Activated T-helper 2 cell treated with anti-CD3 and anti-CD28 coated beads, Interferon-gamma antibody, Interleukin-2, Interleukin-4, amounts not matched to agents 10 μg/mL and 5 μg/mL and 100 μg/mL, durations not matched to agents 14 hours and 24 hours and 36 hours (primary cell): ENCODE measurements at places on chromosomes 3 and 15. TPM values are rescaled to one million over a fixed set of nuclear protein-coding genes. Genes with fewer than 3 reads are reported as not detected.

TGM5 gene
- total RNA-seq, result 0.09 and 0.21 TPM in 2 replicates

TMEM212 gene
- total RNA-seq, result 0.09 TPM in 1 of 2 replicates, not detected in the other

GRCh38 chr3:150227839-150228238, 180.3 kb upstream of the TSC22D2 start:
- H3K27me3 ChIP-seq, result peaks cover 36% of the 10 kb centered on the region
- no peaks in the 10 kb centered on the region for H3K36me3 ChIP-seq
- H3K4me1 ChIP-seq, result no peaks in the 10 kb centered on the region
- no peak overlapping the region for H3K4me3 ChIP-seq
- no peak overlapping the region for H3K27ac ChIP-seq

GRCh38 chr15:61115679-61116078, 113.4 kb downstream of the RORA start:
- H3K27me3 ChIP-seq, result peaks cover 4% of the 10 kb centered on the region
- no peak for DNase-seq
- no peak overlapping the region for H3K27ac ChIP-seq
- H3K4me1 ChIP-seq, result no peaks in the 10 kb centered on the region
- no peak overlapping the region for H3K4me3 ChIP-seq

GRCh38 chr3:171364500-171364899, 95.7 kb downstream of the TNIK start:
- H3K36me3 ChIP-seq, result peaks cover 28% of the 10 kb centered on the region
- H3K4me3 ChIP-seq, result no peak overlapping the region
- no peaks in the 10 kb centered on the region for H3K27me3 ChIP-seq
- no peak for DNase-seq
- H3K4me1 ChIP-seq, result peaks cover 16% of the 10 kb centered on the region

GRCh38 chr3:127480196-127480954, 110.2 kb downstream of the TPRA1 start:
- H3K4me3 ChIP-seq, result no peak overlapping the region
- DNase-seq, result no peak
- H3K27me3 ChIP-seq, result peaks cover 17% of the 10 kb centered on the region
- H3K4me1 ChIP-seq, result peaks cover 25% of the 10 kb centered on the region
- no peaks in the 10 kb centered on the region for H3K36me3 ChIP-seq
- H3K27ac ChIP-seq, result no peak overlapping the region

POLQ gene
- total RNA-seq, result 23.8 and 24.0 TPM in 2 replicates

DNA sequence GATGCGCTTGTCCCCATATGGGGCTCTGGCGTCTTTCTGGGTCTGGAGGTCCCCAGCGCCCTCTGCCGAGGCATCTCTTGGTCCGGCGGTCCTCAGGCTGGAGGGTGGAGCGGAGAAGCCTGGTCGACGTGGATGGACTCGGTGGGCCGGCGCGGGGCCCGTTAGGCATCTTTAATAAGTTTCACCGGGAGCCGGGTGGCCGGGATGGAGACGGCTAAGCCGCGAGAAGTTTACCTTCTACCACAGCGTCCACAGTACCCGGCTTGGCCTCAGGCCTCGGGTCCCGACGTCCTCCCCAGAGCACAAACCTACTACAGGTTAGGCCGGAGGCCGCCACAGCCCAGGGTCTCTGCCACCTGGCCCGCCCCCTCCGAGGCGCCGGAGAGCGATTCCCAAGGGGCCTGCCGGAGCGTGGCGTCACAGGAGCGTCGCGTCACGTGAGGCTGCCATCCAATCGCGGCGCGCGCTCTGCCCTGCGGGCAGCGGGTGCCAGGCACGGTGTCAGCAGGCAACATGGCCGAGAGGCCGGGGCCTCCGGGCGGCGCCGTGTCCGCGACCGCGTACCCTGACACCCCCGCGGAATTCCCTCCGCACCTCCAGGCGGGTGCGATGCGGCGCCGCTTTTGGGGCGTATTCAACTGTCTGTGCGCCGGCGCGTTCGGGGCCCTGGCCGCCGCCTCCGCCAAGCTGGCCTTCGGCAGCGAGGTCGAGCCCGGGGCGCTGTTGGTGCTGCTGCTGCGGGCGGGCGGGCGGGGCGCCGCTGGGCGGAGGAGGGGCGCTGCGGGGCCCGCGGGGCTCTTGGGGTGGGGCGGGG, at the start of gene TMEM42:
Gene TMEM42, plus strand, starts transcription at position 501 of the 814 bp plus-strand sequence. Its CDS starts 13 bp downstream, at position 514.
- H3K36me3 ChIP-seq, result peaks cover 11% of the 10 kb centered on the region
- H3K27me3 ChIP-seq, result no peaks in the 10 kb centered on the region
- peak within 1 kb of the TSS; percentile 85 for H3K4me3 ChIP-seq
- peak; percentile 86 for DNase-seq
- peak within 1 kb of the TSS; percentile 83 for H3K27ac ChIP-seq

GRCh38 chr3:147757866-147758265, 348.7 kb downstream of the ZIC1 start:
- no peaks in the 10 kb centered on the region for H3K27me3 ChIP-seq
- H3K27ac ChIP-seq, result no peak overlapping the region
- no peak for DNase-seq
- H3K36me3 ChIP-seq, result no peaks in the 10 kb centered on the region
- no peak overlapping the region for H3K4me3 ChIP-seq

DNA sequence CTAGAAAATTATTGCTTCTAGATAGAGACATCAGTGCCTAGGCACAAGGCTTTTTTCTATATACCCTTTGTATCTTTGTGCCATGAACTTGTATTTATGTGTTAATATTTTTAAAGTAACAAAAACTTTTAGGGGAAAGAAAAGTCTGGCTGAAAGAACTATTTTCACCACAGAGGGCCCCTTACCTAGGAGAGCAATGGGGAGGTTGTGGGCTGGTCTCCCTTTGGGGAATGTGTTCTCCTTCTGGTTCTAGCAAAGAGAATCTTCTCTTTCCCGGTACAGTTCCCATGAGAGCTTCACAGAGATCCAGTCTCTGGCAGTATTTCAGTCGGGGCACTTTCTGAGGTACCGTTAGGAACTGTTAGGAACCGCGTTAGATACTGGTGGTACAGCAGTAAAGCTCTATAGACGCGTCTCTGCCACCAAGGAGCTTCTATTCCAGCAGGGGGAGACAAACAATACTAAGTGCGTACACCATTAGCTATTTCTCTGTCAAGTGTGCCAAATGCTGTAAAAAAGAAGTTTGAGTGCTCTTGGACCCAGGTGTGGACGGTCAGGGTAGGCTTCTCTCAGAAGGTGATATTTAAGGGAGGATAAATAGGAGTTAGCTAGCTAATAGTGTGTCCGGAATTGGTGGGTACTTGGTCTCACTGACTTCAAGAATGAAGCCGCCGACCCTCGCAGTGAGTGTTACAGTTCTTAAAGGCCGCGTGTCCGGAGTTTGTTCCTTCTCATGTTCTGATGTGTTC, 4.6 kb upstream of the EPB42 start:
- H3K27ac ChIP-seq, result no peak overlapping the region
- DNase-seq, result peak; percentile 35
- H3K4me3 ChIP-seq, result no peak overlapping the region
- H3K36me3 ChIP-seq, result no peaks in the 10 kb centered on the region
- H3K27me3 ChIP-seq, result peaks cover 15% of the 10 kb centered on the region

DNA sequence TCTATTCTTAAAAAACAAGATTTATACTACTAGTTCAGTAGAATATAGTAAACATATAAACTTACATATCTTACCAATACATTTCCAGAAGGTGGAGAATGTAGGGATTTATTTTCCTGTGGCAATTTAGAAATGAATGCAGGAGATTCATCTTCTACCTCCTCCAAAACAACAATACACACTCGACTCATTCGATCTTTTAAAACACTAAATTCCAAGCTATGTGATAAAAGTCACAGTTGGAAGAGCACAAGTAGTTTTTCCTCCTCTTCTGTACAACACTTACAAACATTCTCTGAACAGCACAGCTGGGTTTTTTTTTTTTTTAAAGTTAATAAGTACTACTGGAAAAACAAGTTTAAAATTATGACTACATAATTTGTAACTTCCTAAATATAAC, 1.4 kb downstream of the ANKRD28 start:
- peak overlapping the region; percentile 81 for H3K4me3 ChIP-seq
- DNase-seq, result no peak
- H3K27ac ChIP-seq, result peak overlapping the region; percentile 92
- peaks cover 32% of the 10 kb centered on the region for H3K36me3 ChIP-seq

GRCh38 chr15:30924353-30924752, 20.6 kb downstream of the FAN1 start:
- no peaks in the 10 kb centered on the region for H3K4me1 ChIP-seq
- H3K4me3 ChIP-seq, result no peak overlapping the region
- no peak for DNase-seq

GRCh38 chr15:39211108-39211979, 369.5 kb upstream of the THBS1 start:
- DNase-seq, result no peak
- no peaks in the 10 kb centered on the region for H3K36me3 ChIP-seq
- peaks cover 4% of the 10 kb centered on the region for H3K27me3 ChIP-seq
- no peaks in the 10 kb centered on the region for H3K4me1 ChIP-seq
- no peak overlapping the region for H3K4me3 ChIP-seq
- H3K27ac ChIP-seq, result no peak overlapping the region

TMEM266 gene
- total RNA-seq, result not detected in 2 replicates

RARRES1 gene
- total RNA-seq, result 0.21 and 0.64 TPM in 2 replicates

DNA sequence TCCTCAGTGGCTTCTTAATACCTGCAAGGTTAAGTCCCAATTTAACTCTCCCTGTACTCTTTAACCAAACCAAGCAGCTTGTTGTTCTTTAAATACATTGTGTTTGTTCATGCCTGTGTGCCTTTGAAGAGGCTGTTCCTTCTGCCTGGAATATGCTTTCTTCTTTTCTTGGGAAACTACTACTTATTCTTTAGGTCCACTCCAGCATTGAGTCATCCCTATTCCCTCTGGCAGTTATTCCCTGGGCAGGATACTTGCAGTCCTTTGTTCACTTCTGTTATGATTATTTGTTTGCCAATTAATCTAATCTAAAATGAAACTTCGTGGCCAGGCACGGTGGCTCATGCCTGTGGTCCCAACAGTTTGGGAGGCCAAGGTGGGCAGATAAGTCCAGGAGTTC, 139.3 kb downstream of the ZNF609 start:
- DNase-seq, result no peak
- no peaks in the 10 kb centered on the region for H3K27me3 ChIP-seq
- H3K4me3 ChIP-seq, result no peak overlapping the region
- peaks cover 7% of the 10 kb centered on the region for H3K36me3 ChIP-seq

DNA sequence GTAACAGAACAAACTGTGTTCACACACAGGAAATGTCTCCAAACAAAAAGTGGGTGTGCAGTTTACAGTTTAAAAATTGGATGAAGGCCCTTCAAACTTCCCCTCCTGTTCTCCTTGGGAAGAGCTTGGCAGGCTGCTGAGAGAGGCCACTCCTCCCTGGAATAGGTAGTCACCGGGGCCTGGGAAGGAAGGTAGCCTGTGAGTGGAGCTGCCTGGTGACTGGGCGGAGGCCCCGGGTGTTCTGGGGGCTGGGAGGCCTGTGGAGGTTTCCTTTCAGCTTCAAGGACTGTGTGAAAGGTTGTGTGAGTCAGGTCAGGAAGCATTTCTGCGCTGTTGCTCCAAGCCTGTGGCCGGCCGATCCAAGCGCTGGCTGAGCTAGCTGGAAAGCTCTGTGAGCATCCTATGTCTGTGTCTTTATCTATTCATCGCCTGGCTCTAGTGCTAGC, 14.1 kb downstream of the SLCO3A1 start:
- no peak for DNase-seq
- H3K4me3 ChIP-seq, result no peak overlapping the region
- peaks cover 68% of the 10 kb centered on the region for H3K4me1 ChIP-seq
- H3K27ac ChIP-seq, result no peak overlapping the region
- H3K36me3 ChIP-seq, result peaks cover 22% of the 10 kb centered on the region

XYLB gene
- 8.6 and 11.8 TPM in 2 replicates for total RNA-seq

MORC1 gene
- total RNA-seq, result not detected in 2 replicates

- no peak for DNase-seq
- no peaks in the 10 kb centered on the region for H3K27me3 ChIP-seq
- H3K27ac ChIP-seq, result no peak overlapping the region
- no peak overlapping the region for H3K4me3 ChIP-seq
Measured at GRCh38 chr3:168582503-168582902, 486.8 kb upstream of the GOLIM4 start.

IQCF5 gene
- not detected in 2 replicates for total RNA-seq

DNA sequence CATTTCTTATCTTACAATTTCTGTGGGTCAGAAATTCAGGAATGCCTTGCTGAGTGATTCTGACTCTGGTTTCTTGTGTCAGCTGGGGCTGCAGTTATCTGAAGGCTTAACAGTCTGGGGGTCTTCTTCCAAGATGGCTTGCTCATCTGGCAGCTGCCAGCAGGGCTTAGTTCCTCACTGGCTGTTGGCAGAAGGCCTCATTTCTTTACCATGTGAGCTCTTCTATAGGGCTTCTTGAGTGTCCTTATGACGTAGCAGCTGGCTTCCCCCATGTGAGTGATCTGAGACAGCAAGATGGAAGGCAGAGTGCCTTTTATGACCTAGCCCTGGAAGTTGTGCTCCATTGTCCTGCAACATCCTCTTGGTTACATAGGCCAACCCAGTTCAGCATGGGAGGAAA, 82.0 kb upstream of the PDZRN3 start:
- H3K4me3 ChIP-seq, result no peak overlapping the region
- H3K27ac ChIP-seq, result no peak overlapping the region
- no peaks in the 10 kb centered on the region for H3K27me3 ChIP-seq
- no peak for DNase-seq

DNA sequence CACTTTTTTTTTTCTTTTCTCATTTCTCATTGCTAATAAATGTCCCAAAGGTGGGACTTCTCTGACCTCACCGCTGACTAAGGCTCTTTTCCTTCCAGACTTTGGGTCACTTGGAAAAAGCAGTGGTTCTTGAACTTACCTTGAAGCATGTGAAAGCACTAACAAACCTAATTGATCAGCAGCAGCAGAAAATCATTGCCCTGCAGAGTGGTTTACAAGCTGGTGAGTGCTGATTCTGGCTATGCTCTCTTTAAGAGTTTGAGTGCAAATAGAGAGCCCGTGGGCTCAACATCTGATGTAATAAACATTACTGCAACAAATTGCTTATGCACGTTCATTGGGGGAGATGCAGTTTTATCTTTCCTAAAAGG, 2.0 kb downstream of the BHLHE40 start:
- H3K4me1 ChIP-seq, result peaks cover 35% of the 10 kb centered on the region
- peak overlapping the region; percentile 99 for H3K4me3 ChIP-seq
- no peak for DNase-seq

SNURF gene
- total RNA-seq, result 7.6 and 8.8 TPM in 2 replicates

- no peak overlapping the region for H3K27ac ChIP-seq
- no peaks in the 10 kb centered on the region for H3K36me3 ChIP-seq
- no peak for DNase-seq
- no peaks in the 10 kb centered on the region for H3K27me3 ChIP-seq
- no peak overlapping the region for H3K4me3 ChIP-seq
Measured at GRCh38 chr3:133376810-133377209, 23.0 kb upstream of the BFSP2 start.

RAB6B gene
- total RNA-seq, result 4.6 and 7.6 TPM in 2 replicates

AGBL1 gene
- 0.14 and 0.18 TPM in 2 replicates for total RNA-seq

ADPRH gene
- total RNA-seq, result 5.5 and 6.3 TPM in 2 replicates

B2M gene
- total RNA-seq, result 4,961 and 5,148 TPM in 2 replicates
